ENCODE measurements at places on chromosomes 2 and 18.

DNA sequence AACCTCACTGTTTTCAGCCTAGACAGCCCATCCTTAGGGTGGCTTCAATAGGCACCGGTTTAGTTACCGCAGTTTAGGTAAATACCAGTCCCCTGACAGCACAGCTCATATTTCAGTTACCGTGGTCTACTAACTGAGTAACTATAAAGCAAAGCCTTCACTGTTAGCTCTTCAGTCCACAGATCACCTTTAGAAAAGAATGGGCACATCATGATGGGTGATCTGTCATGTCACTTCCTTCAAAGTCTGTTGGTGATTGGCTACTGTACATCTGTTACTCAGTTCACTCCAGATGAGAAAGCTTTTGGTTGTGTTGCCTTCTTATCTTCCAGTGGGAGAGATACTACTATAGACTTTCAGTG is 21.0 kb downstream of the SLC20A1 start:
- DNase-seq: no peak

- DNase-seq: peak; percentile 5
Measured at GRCh38 chr2:189506514-189506976, 65.3 kb downstream of the WDR75 start.

GRCh38 chr2:217836901-217837491 is 165.8 kb downstream of the TNS1 start:
- DNase-seq: no peak

DNA sequence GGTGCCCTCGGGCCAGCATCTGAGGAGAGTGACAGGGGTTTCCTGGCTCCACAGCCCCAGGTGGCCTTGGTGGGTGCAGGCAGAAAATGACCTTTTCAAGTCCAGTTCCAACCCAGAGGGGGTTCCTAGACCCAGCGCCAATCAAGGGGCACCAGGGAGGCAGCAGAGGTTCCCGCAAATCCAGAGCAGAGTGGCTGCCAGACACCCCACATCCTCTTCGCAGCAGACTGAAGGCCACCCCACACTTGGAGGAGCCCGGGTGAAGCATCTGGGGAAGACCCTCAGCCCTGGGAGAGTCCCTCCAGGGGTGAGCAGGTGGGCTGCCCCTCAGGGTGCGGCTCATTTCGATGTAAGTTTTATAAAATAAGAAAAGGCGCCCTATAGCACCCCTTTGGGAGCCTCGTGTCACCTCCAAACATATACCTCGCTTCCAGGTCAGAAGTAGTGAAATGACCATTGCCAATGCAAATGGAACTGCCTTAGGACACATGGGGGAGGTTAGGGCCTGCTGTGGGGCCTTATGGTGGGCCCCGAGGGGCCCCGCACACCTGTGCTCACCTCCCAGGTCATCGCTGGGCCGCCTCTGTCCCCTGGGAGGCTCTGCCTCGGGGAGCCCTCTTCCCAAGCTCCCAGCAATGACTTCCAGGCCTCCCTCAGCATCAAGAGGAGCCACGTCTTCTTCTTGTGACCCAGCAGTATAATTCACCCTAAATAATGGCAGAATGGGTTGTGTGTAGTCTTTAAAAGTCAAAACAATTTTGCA is 11.0 kb downstream of the RTP5 start:
- DNase-seq: no peak

DNA sequence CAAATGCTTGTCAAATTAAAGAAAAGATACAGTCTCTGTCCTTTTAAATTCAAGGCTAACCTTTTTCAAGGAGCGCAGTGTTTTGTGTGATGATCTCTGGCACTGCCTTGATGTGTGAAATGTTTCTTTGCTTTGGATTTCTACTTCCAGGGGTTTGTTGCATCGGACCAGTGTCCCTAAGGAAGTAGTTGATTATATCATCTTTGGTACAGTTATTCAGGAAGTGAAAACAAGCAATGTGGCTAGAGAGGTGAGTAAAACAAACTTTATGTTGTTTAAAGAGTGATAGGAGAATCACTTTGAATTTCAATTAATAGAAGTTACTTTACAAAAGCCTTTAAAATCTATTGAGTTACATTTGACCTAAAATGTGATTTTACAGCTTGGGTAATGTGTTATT is 28.8 kb downstream of the HADHB start:
- DNase-seq: no peak

- peak; percentile 89 for DNase-seq
Measured at GRCh38 chr2:41966431-41966893, 81.4 kb upstream of the PKDCC start.

- no peak for DNase-seq
Measured at GRCh38 chr2:142867136-142867535, 10.3 kb upstream of the KYNU start.

DNA sequence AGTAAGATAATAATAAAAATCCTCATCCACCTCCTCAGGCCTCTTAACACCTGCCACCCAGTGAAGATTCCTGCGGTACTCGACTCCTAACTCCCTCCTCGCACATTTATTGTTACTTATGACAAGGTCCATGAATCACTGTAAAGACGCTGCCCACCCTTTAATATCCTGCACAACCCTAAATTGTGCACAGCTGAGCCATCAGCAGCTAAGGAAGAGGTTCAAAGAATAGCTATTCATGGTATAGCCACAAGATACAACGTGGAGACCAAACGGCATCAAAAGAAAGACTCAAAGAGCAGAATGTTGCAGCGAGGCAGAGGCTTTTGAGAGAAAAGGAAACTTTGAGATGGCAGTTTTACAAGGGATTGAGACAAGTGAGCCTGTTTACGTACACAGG is 266.3 kb downstream of the SATB2 start:
- DNase-seq: no peak

DNA sequence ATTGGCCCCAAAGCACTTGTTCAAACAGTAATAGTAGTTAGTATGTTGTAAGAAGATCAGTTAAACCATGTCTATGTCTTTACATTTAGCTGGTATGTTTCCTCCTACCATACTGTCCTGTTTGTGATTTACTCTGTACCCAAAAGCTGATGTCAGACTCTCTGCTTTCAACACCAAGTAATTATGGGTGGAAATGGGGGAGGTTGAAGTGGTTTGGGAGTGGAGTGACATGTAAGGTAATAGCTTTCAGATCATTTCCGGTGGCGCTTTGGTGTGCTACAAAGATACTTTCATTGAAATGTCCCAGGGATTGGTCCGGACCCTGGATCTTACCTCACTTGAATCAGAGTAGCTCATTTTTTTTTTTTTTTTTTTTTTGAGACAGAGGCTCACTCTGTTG is 39.7 kb upstream of the TGIF1 start:
- no peak for DNase-seq

- DNase-seq: no peak
Measured at GRCh38 chr2:65901756-65902155, 469.4 kb upstream of the SPRED2 start.
